Naive thymus-derived CD8-positive, alpha-beta T cell (primary cell): ENCODE measurements at places on chromosomes 2 and 18.

DNA sequence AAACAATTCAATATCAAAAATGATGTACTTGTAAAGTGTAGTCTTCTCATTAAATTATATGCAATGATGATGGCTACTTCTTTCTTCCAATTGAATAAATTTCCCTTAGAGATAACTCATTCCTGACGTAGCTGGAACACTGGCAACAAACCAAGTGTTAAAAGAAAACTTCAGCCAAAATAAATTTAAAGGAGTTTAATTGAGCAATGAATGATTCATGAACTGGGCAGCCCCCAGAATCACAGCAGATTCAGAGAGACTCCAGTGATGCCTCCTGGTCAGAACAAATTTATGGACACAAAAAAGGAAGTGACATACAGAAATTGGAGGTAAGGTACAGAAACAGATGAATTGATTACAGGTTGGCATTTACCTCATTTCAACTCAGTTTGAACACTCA, 276.5 kb downstream of the DSC3 start:
- no peak for DNase-seq

DNA sequence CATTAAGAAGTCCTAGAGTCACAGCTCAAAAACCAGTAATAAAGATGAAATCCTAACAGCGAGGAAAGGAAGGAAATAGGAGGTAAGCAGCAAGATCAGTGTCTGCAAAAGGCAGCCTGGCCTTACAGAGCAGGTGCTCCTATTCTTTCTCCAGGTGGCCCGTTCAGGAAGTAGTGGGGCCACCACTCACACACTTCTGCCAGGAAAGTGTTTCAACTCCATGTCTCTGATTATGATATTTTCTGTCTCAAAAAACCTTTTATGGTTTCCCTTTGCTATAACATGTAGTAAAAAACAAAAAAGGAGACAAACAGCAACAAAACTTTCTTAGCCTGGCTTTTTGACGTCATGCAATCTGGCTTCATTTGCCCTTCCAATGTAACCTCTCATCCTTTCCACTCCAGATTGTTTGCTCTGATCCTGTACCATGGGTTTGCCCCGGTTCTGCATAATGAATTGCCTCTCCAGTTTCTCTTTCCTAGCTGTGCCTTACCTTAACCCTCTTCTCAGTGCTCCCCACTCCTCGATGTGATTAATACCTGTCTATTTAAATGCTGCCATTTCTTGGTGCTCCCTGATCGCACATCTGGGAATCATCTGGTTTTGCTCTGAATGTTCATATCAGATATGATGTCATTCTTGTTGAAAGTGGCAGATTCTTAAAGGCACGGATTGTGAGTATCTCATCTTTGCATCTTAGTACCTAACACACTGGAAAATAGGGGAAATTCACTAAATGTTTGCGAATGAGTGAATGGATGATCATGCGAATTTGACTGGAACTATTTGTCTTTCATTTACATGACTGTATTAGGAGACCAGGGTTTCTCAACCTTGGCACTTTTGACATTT, 50.6 kb upstream of the PTPRM start:
- no peak for DNase-seq

GRCh38 chr2:37656512-37657423, 14.7 kb downstream of the CDC42EP3 start:
- no peak for DNase-seq

DNA sequence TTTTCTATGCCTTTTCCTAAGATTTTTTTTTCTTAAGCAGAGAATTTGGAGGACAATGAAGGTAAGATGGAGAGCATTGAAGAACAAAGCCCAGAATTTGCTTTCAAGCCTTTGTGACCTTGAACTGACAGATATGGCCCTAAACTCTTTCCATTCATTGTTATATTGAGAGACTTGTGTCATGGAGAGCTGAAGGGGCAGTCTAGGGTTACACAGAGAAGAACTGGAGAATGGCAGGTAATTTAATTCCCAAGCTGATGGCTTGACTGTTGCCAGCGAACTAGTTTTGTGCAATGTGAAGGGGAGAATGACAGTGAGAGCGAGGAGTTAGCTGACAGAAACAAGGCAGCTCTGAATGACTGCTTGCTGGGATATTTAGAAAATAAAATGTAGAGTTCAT, 1344.2 kb downstream of the LRP1B start:
- DNase-seq = no peak

DNA sequence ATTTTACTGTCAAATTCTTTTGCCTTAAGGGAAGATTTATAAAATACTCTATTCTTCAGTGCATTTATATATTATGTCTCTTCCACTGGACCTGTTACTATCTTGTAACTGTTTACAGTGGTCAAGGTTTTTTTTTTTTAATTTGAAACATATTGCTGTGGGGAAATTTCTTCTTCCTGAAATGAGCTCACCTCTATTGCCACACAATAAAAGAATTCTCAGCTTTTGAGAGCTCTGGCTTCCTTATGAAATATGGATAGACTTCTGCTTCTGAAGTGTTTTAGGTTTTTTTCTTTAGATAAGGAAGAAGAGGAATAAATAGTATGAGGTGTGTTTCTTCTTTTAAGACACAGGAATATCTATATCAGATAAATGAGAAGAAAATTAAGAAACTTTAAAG, 7.7 kb downstream of the VRK2 start:
- no peak for DNase-seq

- DNase-seq = no peak
Measured at GRCh38 chr18:33239298-33239697, 201.2 kb downstream of the CCDC178 start.

GRCh38 chr2:59312967-59313940, 1072.1 kb upstream of the FANCL start:
- DNase-seq = no peak

GRCh38 chr2:83063511-83063910, 1395.6 kb downstream of the SUCLG1 start:
- no peak for DNase-seq

DNA sequence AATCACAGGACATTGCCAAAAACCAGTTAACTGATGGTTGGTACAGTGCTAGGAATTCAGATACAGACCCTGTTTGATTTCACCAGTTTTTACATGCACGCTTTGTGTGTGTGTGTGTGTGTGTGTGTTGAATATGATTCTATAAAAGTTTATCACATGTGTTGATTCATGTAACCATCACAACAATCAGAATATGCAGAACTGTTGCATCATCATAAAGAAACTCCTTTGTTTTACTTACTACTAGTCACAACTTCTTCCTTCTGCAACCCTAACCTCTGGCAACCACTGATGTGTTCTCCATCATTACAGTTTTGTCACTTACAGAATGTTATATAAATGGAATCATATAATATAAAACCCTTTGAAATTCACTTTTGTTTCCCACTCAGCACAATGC, 144.8 kb upstream of the CYP26B1 start:
- no peak for DNase-seq

DNA sequence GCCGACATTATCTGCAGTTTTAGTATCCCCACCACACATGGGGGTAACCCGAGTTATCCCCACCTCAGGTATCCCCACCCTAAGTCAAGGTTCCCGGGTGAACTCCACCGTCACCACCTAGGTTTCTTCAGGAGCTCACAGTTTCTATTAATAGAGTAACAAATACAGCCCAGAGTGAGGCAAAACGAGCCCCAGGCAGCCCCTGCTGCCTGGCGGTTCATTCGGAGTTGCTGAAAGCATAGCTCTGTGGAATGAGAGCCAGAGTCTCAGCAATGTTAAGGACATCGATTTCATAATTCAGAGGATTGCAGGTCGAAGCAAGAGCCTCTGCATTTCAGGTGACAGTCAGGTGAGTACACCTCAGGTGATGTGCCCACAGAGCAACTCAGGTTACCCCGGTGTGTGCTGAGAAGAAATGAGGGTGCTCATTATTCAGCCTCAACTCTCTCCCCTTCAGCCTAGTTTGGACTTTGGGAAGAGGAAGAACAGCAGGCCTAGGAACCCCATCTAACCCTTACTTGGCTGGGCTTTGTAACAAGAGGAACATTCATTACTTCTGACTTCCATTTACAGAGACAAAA, 10.7 kb downstream of the SATB2 start:
- DNase-seq = no peak

GRCh38 chr2:204008352-204008751, 71.8 kb downstream of the ICOS start:
- DNase-seq = no peak

GRCh38 chr2:141925511-141925910, 205.3 kb downstream of the LRP1B start:
- DNase-seq = no peak

DNA sequence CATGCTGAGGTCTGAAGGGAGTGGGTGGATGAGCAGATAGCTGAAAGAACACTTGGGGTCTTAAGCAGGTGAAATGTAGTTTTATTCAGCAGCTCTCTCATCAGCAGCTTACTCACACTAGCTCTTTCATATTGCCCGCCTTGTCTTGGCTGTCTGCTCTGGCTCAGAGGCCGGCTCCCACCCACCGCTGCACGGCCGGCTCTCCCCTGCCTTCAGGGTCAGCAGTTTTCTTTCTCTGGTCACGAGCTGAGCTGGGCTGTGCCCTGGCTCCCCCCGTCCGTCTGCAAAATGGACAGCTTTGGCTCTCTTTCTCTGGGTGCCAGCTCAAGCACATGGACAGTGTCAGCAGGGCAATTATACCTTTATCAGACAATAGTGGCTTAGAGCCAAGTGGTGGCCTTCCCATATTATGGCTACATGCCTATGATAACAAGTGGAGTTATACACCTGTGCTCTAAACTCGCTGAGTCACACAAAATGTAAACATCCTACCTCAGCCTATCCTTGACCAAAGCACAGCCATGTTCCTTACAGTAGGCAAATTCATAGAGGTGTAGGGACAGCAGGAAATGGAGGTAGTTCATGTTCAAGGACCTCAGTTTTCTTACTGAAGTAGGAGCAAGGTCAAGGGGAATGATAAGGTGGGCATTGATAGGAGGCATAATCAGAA, 224.8 kb downstream of the SOCS6 start:
- DNase-seq = no peak

- no peak for DNase-seq
Measured at GRCh38 chr2:180910831-180911665, 69.4 kb upstream of the UBE2E3 start.

DNA sequence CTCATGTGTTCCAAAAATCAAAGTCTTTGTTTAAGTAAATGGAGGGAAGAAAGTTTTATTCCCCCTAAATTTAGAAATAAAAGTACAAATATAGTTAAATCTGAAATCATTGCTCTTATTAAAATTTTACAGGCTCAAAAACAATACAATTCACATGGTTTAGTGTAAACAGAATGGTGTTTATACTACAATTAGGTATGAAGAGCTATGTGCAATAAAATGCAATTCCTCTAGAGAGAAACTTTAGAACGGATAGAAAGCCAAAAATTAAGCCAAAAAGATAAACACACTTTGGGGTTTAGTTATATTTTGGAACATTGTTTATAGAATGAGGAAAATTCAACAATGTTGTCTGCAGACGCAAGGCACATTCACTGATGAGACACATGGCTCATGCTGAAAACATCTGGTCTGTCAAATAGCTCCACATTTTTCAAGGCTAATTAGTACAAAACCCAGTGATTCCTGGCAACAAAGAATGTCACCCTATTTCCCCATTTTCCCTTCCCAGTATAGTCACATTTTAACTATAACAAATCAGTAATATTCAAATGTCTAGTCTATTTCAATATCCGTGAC, 103.3 kb downstream of the EXOC6B start:
- DNase-seq = no peak

DNA sequence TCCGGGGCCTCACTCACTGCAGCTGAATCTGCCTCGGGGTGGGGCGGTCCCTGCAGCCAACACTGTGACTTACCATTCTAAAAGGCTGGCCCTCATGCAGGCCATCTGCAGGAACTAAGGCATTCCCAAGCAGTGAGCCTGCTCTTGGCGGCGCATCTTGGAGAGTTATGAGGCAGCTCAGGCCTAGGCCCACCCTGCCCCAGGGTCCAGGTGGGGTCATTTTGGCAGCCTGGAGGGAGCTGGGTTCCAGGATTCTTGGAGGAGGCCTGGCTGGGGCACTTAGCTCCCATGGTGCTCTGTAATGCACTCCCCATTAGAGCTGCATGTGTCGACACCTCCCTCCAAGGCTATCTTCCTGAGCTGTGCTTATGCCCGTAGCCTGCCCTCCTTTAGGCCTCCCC, 14.8 kb upstream of the BIN1 start:
- no peak for DNase-seq

GRCh38 chr18:808086-808485, 4.0 kb downstream of the YES1 start:
- no peak for DNase-seq

GRCh38 chr2:71853858-71854257, 293.8 kb downstream of the CYP26B1 start:
- DNase-seq = no peak

DNA sequence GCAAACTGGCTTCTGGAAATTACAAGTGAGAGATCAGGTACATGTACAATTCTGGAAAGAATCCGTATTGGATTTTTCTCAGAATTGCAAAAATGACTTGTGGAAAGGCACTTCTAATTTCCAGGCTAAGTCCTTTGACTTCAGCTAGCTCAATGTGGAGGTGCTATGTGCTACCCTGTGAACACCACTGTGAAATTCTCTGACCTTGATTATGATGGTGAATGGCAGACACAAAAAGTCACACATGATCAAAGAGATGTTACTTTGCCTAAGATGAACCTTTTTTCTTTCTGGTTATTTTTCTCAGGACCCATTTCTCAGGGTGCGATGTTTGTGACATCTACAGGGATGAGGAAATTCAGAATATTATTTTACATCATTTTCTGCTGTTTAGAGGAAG, 856.6 kb upstream of the VRK2 start:
- DNase-seq = no peak

GRCh38 chr2:10534514-10535250, 86.6 kb upstream of the ODC1 start:
- no peak for DNase-seq

GRCh38 chr2:95391641-95392310, 10.7 kb upstream of the FAHD2A start:
- DNase-seq = no peak

- DNase-seq = no peak
Measured at GRCh38 chr2:19462256-19462645, 103.8 kb upstream of the OSR1 start.

DNA sequence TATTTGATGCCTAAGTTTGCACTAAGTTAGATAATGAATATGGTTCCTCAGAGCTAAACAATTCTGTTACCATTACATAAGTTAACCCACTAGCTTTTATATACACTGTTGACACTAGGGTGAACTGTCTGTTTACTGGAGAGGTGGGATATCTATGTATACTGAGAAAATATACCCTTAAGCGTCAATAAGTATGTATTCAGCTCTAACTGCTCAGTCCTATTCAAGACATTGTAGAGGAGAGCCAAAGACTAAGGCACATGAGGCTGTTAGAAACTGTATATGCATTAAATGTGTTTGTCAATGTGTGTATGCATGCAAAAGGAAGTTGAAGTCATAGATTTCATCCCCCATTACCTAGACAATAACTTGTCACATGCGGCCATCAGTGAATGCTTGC, 710.0 kb downstream of the TDRD15 start:
- no peak for DNase-seq

GRCh38 chr2:10477443-10478297, 29.5 kb upstream of the ODC1 start:
- DNase-seq = no peak
